ENCODE measurements at places on chromosomes 2 and 18. TPM values are rescaled to one million over a fixed set of nuclear protein-coding genes. Genes with fewer than 3 reads are reported as not detected.
A peak's percentile ranks its signal among the peaks of the same experiment; 100 is the strongest.

DNA sequence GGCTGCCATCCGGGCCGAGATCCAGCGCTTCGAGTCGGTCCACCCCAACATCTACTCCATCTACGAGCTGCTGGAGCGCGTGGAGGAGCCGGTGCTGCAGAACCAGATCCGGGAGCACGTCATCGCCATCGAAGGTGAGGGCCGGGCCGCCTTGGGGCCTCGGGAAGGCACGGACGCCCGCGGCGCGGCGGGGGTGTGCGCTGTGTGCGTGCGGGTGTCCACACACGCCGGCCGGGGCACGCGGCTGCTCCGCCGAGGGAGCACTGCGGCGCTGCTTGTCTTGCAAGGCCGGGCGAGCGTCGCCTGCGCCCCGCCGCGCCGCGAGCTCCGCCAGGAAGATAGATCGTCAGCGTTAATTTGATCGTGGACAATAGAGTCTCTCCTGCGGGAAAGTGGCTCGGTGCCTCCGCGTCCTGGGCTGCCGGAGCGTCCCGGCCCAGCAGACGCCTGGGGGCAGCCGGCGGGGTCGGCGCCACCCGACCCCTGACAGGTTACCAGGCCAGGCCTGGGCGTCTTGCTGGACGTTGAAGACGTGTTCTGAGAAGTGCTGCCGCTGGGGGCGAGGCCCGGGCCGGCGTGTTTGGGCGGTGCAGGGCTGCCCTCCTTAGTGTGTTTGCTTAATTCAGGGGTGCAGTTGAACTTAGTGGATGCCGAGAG lies 1.0 kb downstream of the AGAP1 start:
- H3K4me3 ChIP-seq: peak overlapping the region; percentile 79
- no peaks in the 10 kb centered on the region for H3K36me3 ChIP-seq

GRCh38 chr2:121175326-121175725 lies 109.7 kb downstream of the TFCP2L1 start:
- no peak overlapping the region for H3K27ac ChIP-seq
- H3K27me3 ChIP-seq: peaks cover 2% of the 10 kb centered on the region
- H3K4me1 ChIP-seq: no peaks in the 10 kb centered on the region
- no peak overlapping the region for H3K4me3 ChIP-seq
- no peak for DNase-seq

Gene PLEK
- total RNA-seq: not detected

Gene RTKN
- total RNA-seq: 88.9 TPM

Gene MAPK4
- total RNA-seq: 6.3 TPM

Gene HEATR5B
- 22.7 TPM for total RNA-seq

DNA sequence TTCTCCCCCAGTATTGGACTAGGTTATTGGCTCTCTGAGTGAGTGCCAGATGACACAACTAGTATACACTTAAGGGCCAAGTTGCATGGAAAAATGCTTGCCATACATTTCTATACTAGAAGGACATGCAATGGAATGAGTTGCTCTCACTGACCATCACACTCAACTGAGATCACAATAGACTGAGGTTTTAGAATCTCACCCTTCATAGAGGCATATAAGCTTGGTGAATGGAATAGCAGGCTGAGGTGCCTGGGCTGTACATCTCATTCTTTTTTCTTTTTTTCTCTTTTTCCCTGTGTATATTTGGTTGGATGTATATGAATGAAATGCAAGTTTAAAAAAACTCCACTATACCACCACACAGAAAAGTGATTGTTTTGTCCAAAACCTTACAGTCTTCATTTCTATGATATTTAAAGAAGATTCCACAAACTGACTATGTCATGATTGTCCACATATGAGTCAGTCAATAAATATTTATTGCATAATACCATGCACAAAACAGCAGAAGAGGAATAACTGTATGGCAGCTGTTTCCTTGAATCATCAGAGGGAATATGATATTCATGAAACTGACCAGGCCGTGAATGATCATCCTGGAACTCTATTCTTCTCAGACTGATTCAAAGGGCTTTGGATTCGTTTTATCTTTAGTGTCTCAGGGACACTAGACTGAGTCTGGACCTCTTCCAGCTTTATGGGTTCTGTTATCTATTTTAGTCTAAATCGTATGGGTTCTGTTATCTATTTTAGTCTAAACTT lies 122.6 kb upstream of the STK17B start:
- DNase-seq: no peak
- peaks cover 12% of the 10 kb centered on the region for H3K36me3 ChIP-seq
- peaks cover 40% of the 10 kb centered on the region for H3K4me1 ChIP-seq
- peak overlapping the region; percentile 60 for H3K27ac ChIP-seq

DNA sequence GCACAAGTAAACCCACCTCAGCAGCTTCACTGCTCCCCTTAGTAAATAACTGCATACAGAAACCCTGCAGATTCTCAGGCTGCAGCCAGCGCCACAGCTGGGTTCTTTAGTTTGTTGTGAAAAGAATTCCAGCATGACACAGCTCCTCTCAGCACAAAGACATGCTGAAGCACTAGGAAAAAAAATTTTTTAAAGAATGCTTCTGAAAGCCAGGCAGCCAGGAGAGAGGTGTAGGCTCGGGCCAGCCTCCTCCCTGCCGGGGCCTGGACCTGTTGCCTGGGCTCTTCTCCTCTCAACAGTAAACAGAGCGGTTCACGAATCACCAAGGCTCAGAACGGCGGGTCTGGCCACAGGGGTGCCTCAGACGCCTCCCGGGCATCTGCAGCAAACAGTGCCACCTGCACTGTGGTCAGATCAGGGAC lies 95.7 kb upstream of the POU3F3 start:
- no peak overlapping the region for H3K4me3 ChIP-seq
- H3K27ac ChIP-seq: no peak overlapping the region
- peaks cover 5% of the 10 kb centered on the region for H3K4me1 ChIP-seq

GRCh38 chr2:6343076-6343475 lies 522.6 kb downstream of the CMPK2 start:
- H3K4me1 ChIP-seq: peaks cover 16% of the 10 kb centered on the region
- no peak for DNase-seq
- no peaks in the 10 kb centered on the region for H3K36me3 ChIP-seq
- H3K27ac ChIP-seq: no peak overlapping the region
- no peak overlapping the region for H3K4me3 ChIP-seq

Gene TGFA
- total RNA-seq: 0.77 TPM

Gene ERMN
- total RNA-seq: not detected

Gene OSBPL6
- total RNA-seq: 3.1 TPM

Gene SDC1
- total RNA-seq: 45.5 TPM

Gene TUBA4B
- not detected for total RNA-seq

DNA sequence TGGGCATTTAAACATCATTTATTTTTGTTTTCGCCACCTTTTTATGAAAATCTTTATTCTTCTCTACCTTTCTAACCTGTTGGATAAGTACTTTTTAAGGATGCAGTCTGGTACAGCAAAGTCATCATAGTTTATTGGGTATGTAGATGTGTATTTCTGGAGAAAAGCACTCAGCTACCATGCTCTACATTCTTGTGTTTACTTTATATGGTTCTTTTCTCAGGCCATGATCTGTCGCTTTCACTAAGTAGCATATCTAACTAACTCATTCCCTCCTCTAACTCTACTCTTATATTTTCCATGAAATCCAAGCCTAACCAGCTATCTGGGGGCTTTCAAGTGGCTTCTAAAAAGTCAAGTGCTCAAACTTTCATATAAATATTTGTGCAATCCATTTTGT lies 25.3 kb upstream of the SETBP1 start:
- H3K4me3 ChIP-seq: no peak overlapping the region
- no peak overlapping the region for H3K27ac ChIP-seq
- peaks cover 2% of the 10 kb centered on the region for H3K36me3 ChIP-seq
- DNase-seq: no peak
- H3K4me1 ChIP-seq: peaks cover 31% of the 10 kb centered on the region

DNA sequence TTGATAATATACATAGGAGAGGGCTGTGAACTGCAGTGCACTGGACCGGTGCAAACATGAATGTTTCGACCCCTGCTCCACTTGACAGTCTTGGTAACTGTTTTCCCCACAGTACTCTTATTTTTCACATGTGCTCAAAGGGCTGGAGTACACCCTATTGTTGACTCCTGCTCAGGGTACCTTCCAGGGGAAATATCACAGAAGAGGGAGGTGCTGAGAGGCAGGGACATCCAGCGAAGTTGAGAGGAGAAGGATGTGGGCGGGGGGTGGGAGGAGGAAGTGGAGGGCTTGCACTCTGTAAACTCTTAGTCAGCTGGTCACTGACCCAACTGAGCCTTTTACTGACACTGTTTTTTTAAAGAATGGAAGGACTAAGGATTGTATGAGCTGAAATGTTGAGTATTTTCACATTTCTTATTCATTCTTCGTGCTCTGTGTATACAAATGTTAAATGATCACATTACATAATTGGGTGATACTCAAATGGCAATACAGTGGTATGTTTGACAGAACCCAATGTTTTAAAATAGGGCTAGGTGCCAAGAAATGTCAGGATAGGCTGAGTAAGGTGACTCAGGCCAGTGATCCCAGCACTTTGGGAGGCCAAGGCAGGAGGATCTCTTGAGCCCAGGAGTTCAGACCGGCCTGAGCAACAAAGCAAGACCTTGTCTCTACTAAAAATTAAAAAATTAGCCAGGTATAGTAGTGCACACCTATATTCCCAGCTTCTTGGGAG lies 10.0 kb downstream of the INPP4A start:
- H3K27me3 ChIP-seq: no peaks in the 10 kb centered on the region
- H3K4me1 ChIP-seq: peaks cover 9% of the 10 kb centered on the region
- DNase-seq: no peak

Gene ANKRD30BL
- total RNA-seq: not detected

Measured in mesothelial cell of epicardium (in vitro differentiated cells).